CD4-positive, alpha-beta T cell treated with Interleukin-21 for 1 hour (primary cell): ENCODE measurements at places on chromosomes 6 and 20.
A peak's percentile ranks its signal among the peaks of the same experiment; 100 is the strongest.

DNA sequence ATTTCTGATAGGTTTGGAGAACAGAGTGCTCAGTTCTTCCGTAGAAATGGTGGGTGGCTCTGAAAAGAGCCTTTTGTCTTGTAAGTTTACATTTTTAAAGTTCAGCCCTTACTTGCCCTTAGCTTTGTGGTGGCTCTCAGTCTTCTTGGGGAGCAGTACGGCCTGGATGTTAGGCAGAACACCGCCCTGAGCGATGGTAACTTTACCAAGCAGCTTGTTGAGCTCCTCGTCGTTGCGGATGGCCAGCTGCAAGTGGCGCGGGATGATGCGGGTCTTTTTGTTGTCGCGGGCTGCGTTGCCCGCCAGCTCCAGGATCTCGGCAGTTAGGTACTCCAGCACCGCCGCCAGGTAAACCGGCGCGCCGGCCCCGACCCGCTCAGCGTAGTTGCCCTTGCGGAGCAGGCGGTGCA, 19.5 kb downstream of the OR2B2 start:
- no peak for DNase-seq

DNA sequence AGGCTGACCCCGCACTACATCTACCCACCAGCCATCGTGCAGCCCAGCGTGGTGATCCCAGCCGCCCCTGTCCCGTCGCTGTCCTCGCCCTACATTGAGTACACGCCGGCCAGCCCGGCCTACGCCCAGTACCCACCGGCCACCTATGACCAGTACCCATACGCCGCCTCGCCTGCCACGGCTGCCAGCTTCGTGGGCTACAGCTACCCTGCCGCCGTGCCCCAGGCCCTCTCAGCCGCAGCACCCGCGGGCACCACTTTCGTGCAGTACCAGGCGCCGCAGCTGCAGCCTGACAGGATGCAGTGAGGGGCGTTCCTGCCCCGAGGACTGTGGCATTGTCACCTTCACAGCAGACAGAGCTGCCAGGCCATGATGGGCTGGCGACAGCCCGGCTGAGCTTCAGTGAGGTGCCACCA, 16.4 kb downstream of the RBM38 start:
- no peak for DNase-seq

DNA sequence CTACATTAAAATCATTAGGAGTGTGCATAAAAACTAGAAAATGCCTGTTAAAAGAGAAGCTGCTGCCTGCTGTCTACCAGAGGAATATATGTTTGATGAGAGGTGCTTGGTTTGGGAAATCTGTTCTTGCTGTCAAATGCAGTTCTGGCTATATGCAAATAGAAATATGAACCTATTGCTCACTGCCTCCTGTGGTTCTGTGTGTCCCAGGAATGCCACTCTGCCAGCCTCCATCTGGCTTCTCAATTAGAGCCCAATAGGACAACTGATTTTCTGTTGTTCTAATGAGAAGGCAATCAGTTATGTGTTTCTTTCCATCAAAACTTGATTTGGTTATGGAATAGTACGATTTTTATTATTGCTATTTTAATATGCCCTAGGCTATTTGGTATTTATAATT, 759.7 kb downstream of the HDGFL1 start:
- no peak for DNase-seq

DNA sequence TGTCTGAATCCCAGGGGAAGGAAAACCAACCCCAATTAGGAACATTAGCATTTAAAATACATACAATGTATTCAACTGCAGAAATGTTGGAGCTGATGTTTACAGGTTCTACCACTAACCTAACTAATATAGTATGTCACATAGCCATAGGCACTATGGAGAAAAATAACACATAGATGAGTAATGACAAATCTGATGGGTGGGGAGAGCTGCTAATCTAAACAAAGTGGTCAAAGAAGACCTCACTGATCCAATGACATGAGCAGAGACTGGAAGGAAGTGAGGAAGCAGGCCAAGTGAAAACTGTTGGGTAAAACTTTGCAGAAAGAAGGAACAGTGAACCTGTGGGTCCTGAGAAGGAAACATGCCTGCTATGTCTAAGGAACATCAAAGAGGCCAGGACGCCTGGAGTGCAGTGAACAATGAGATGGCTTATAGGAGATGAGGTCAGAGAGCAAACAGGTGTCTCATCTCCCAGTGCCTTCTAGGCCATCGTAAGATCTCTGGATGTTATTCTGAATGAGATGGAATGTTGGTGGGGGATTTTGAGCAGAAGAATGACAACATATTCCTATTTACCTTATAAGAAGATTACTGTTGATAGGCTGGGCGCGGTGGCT, 135.7 kb downstream of the ALDH8A1 start:
- no peak for DNase-seq

GRCh38 chr6:803191-803977, 110.4 kb upstream of the EXOC2 start:
- DNase-seq = no peak

DNA sequence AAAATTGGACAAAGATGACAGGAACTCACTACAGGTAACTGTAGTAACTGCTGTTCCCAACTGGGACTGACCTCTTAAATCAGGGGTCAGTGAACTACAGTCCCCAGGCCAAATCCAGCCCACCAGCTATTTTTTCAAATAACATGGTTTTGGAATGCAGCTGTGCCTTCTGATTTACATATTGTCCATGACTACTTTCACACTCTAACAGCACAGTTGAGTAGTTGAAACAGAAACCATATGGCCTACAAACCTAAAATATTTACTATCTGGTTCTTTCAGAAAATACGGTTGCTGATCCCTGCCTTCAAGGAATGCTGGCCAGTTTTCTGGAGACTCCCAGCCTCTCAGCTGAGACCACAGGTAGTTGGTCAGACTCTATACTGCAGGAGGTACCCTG, 196.9 kb upstream of the PRND start:
- DNase-seq = no peak

- DNase-seq = no peak
These were observed 75.1 kb downstream of the EDN3 start for GRCh38 chr20:59375541-59375940.

DNA sequence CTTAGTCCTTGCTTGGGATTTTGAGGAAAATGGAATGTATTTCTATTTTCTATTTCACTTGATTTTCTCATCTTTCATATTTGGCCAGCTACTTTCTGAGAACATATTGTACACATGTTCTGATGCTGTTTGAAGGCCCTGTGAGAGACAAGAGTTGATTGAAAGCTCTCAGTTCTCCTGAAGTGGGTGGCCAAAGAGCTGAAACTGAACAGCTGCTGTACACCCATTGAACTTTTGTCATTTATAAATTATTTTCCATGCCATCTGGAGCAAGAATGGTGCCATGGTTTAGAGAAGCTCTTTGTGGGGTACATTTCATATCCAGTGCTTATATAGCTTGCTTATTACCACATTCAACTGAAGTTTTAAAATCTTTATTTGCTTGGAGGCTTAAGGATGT, 298.3 kb downstream of the PRL start:
- DNase-seq = no peak

DNA sequence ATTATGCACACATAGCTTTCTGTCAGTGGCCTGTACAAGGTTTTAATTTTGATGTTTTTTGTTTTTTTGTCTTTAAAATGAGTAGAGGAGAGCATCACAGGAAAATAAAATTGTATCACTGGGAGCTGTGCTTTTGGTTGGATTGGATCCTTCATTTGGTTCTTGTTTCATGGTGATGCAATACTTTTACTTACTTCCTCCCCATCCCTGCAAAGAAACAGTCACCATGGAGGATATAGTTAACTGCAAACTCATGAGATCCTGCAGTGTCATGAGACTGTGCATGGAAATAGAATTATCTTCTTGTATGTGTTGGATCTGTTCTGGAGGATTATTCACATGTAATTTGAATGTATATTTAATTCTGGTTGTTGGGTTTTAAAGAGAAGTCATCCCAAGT, 122.3 kb downstream of the JARID2 start:
- no peak for DNase-seq

DNA sequence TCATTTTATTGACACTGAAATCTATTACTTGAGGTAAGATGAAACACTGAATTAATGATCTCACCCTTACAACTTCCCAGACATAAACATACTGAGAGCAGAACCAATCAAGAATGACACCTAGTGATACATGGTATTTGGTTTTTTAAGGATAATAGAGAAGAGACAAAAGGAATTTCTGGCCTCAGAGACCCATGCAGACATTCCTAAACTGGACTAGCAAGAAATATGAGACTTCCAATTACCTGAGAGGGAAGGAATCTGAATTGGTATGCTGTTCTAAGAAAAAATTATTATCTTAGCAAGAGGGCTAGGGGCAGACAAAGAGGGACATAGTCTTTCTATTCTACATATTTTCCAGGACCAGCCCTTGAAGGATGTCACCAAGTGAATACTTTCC, 141.1 kb downstream of the BMP5 start:
- DNase-seq = no peak

- DNase-seq = no peak
These were observed 128.9 kb upstream of the ZNF184 start for GRCh38 chr6:27601668-27602254.

GRCh38 chr6:6256886-6257285, 63.6 kb downstream of the F13A1 start:
- no peak for DNase-seq

GRCh38 chr6:7085911-7086310, 21.9 kb upstream of the RREB1 start:
- peak; percentile 12 for DNase-seq

DNA sequence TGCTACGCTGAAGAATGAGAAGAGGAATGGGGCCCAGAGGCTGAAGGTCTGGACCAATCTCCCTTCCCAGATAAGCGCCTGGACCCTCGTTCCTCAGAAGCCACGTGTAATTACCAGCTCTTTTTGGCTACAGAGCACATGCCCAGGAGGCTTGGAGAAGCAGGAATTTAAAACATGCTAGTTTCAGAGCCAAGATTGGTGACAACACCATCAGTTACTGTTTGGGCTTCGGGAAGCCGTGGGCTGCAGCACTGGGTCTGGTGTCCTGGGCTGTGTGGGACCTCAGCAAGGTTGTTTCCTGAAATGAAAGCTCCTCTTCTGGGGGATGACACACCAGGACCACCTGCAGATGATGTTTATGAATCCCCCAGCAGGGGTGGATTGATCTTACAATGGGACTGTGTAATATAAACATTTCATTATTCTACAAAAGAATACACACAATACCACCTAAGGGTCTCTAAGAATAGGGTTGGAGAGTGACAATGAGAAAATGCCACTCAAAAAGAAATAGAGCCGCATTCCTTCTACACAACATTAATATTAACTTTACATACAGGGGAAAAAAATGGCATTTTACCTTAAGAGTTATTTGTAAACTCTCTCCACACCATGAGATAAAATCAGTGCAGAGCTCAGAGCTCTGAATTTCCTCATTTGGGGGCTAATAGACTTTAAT, 207.8 kb upstream of the FOXQ1 start:
- DNase-seq = no peak

- DNase-seq = no peak
These were observed 155.7 kb upstream of the SUPT3H start for GRCh38 chr6:45533386-45533785.

DNA sequence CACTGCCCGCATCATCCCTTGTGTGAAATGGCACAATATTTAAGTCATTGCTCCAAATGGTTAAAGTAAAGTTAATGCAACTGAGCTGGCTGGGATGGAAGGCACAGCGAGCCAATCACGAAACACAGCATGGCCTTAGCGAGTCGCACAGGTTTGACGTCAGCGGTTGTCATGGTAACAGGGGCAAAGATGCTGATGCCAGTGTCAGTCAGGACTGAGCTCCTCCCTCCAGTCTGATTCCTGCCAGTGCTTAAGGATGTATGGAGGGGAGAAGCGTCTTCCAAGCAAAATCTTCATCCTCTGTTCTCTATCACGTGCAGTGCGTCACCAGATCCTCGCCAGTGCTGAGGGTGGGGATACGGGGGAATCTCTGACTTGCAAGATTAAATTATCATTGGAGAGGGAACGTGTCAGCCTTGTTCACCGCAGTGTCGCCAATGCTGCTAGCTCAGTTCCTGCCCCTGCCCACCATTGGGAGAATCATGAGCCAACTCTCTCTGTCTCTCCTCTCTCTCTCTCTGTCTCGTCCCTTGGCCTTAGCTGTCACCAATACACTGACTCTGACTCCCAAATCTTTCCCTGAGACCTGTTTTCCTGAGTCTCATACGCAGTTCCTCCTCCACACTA, 24.5 kb downstream of the TSPYL4 start:
- DNase-seq = peak; percentile 15

- DNase-seq = no peak
These were observed 42.3 kb upstream of the TRERF1 start for GRCh38 chr6:42493914-42494539.

GRCh38 chr6:10203651-10204050, 211.2 kb downstream of the TFAP2A start:
- no peak for DNase-seq

DNA sequence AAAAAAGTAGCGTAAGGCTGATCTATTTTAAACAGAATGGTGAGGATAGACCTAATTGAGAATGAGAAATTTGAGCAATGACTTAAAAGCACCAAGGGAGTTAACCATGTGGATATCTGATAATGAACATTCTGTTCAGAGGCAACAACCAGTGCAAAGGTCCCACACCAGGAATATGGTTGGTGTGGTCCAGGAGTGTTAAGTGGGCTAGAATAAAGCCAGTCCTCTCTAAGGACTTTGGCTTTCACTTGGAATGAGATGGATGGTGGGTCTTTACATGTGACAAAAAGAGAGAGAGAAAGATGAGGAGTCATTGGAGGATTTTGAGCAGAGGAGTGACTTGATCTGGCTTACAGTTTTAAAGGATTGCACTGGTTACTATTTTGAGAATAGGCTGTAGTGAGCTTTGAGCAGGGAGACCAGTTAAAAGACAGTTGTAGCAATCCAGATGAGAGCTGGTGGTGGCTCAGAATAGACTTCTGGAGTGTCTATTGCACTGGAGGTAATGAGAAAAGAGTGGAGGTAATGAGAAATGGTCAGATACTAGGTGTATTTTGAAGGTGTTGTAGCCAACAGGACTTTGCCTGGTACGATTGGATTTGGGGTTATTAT, 89.8 kb downstream of the SCAF8 start:
- no peak for DNase-seq
